ENCODE measurements at places on chromosomes 16 and 17.

GRCh38 chr16:52548261-52549010, 1.5 kb upstream of the TOX3 start:
- DNase-seq = peak; percentile 30

GRCh38 chr16:77745972-77746371, 23.7 kb downstream of the NUDT7 start:
- no peak for DNase-seq

- DNase-seq = no peak
These were observed 44.9 kb downstream of the ABCA5 start for GRCh38 chr17:69282002-69282401.

GRCh38 chr16:19083670-19084069, 16.3 kb downstream of the COQ7 start:
- no peak for DNase-seq

GRCh38 chr16:9248162-9248561, 156.7 kb downstream of the HAPSTR1 start:
- no peak for DNase-seq

- no peak for DNase-seq
These were observed 45.9 kb upstream of the GNAO1 start for GRCh38 chr16:56145369-56145768.

GRCh38 chr16:19228575-19228974, 57.0 kb upstream of the CLEC19A start:
- DNase-seq = no peak

DNA sequence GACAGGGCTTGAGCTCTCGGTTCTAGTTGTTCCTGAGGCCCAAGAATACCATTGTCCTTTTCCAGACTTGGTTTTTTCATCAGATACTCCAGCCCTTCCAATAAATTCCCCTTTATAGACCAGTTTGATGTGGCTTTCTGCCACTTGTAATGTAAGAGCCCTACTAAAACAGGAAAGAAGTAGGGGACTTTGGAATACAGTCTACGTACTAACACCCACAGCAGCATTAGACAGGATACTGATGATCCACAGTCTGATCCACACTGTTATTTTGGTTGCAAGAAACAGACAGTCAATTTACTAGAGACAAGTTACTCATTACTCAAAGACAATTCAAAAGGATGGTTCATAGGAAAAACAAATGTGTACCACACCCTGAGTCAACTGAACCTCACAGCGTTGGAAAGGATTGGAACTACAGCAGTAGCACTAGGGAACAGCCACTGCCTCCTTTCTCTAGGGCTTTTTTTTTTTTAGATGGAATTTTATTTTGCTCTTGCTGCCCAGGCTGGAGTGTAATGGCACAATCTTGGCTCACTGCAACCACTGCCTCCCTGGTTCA, 45.9 kb upstream of the MED13 start:
- no peak for DNase-seq

Data from stomach (tissue), 19 donors.